ENCODE measurements at places on chromosomes 7 and 10.
A peak's percentile ranks its signal among the peaks of the same experiment; 100 is the strongest.

GRCh38 chr7:136333636-136334035 lies 356.5 kb upstream of the MTPN start:
- no peak for DNase-seq

DNA sequence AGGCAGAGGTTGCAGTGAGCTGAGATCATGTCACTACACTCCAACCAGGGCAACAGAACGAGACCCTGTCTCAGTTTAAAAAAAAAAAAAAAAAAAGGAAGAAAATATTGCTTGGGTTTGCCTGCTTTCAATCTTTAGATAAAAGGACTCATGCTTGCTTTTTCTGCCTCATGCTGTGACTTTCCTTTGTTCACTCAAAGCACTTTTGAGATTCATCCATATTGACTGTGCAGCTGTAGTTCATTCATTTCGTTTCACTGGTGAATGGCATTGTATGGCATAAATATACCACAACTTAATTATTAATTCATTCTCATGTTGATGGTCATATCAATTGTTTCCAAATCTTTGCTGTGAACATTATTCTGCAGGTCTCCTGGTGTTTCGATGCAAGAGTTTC lies 97.6 kb upstream of the NFE2L3 start:
- no peak for DNase-seq

DNA sequence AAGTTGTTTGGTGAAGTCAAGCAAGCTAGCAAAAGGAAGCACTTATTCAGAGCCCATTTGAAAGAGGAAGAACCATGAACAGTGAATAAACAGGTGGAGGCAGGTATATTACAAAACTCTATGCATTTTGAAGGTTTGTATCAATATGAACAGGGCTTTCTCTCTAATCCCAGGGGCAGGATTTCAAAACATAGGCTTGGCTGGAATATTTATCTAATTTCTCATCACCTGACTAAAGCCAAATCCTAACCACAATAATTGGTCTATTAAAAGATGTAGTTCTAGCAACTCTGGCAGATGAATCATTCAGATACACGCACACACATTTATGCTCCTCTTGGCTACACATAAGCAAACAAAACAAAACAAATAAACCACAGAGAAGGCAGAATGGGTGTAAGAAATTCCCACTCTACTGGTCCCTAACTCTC lies 554.4 kb downstream of the INHBA start:
- no peak for DNase-seq

DNA sequence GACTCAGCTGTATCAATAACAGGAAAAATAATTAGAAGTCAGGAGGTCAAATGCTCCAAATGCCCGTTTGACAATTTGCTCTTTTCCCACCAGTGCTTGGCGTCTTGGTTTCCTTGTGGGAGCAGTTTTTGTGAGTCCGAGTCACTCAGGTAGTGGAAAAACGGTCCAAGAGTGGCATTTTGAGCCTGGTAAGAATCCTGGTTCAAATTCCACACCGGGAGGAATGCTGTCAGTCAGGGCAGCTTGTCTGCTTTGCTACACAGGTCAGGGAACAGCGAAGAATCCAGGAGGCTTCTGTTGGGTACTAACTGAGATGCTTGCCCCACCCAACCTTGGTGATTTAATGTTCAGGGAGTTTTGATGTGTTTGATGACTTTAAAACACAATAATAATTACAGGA lies 209.5 kb downstream of the HERPUD2 start:
- no peak for DNase-seq

- DNase-seq: no peak
Measured at GRCh38 chr7:17194656-17195055, 103.8 kb upstream of the AHR start.

DNA sequence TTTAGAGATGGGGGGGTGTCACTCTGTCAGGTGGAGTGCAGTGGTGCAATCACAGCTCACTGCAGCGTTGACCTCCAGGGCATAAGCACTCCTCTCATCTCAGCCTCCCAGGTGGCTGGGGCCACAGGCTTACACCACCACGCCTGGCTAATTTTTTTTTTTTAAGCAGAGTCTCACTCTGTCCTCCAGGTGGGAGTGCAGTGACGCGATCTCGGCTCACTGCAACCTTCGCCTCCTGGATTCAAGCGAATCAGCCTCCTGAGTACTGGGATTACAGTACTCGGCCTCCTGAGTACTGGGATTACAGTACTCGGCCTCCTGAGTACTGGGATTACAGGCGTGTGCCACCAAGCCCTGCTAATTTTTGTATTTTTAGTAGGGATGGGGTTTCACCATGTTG lies 23.6 kb upstream of the PPIA start:
- DNase-seq: peak; percentile 69

GRCh38 chr7:101294832-101295121 lies 26.8 kb downstream of the IFT22 start:
- DNase-seq: no peak

- no peak for DNase-seq
Measured at GRCh38 chr7:79137942-79138341, 315.5 kb downstream of the MAGI2 start.

DNA sequence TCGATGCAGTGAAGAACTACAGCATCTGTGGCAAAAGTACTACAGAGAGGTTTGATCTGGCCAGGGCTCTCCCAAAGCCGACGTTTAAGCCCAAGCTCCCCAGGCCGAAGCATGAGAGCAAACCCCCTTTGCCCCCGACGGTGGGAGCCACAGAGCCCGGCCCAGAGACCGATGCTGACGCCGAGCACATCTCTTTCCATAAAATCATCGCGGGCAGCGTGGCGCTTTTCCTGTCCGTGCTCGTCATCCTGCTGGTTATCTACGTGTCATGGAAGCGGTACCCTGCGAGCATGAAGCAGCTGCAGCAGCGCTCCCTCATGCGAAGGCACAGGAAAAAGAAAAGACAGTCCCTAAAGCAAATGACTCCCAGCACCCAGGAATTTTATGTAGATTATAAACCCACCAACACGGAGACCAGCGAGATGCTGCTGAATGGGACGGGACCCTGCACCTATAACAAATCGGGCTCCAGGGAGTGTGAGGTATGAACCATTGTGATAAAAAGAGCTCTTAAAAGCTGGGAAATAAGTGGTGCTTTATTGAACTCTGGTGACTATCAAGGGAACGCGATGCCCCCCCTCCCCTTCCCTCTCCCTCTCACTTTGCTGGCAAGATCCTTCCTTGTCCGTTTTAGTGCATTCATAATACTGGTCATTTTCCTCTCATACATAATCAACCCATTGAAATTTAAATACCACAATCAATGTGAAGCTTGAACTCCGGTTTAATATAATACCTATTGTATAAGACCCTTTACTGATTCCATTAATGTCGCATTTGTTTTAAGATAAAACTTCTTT lies 2.3 kb downstream of the LRRTM3 start:
- DNase-seq: no peak

GRCh38 chr10:46080886-46081285 lies 34.8 kb upstream of the MSMB start:
- no peak for DNase-seq

DNA sequence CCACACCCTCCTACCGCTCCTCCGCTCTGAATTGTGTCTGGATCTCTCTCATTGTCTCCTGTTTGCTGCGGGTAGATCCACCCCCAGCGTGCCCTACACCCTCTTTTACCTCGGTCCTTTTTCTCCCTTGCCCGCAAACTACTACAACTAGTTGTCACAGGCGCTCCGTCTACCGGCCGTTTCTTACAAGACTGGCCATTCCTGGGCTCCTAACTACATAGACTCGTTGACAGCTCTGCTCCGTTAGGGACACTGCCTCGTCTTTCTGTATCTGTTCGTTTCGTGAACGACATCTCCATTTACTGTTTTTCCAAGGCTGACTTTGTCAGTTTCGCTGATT lies 786 bp downstream of the TAF3 start:
- DNase-seq: peak; percentile 56

DNA sequence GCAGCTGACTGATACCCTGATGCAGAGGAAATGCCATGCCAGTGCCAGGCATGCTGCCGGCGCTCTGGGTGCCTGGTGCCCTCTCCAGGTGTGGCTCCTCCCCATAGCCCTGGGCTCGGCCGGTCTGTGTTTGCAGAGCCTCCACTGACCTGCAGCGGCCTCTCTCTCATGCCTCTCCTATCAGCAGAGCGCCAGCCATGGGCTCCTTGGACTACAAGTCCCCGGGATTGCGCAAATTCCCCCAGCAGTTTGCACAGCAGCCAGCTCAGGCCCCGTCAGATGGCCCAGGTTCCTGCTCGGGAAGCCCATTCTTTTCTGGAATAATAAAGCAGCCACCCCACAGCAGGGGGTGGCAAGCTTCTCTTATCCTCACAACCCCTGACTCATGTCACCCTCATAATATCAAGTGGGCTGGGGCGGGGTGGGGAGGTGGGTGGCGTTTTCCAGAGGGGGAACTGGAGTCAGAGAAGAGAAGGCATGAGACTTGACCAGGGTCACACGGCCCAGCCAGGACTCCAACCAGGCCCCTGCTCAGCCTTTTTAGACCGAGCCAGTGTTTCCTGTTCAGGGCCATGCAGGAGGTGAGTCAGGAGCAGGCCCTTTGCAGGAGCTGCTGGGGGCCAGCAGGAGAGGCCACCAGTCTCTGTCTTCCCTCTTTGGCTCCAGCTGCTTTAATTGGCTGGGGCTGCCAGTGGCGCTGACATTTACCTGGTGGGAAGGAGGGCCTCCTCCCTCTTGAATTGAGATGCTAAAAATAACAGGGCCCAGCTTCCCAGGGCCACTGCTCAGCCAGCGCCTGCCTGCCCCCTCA lies 58.6 kb downstream of the ZMIZ1 start:
- no peak for DNase-seq

GRCh38 chr7:7670490-7670889 lies 29.9 kb downstream of the UMAD1 start:
- no peak for DNase-seq

DNA sequence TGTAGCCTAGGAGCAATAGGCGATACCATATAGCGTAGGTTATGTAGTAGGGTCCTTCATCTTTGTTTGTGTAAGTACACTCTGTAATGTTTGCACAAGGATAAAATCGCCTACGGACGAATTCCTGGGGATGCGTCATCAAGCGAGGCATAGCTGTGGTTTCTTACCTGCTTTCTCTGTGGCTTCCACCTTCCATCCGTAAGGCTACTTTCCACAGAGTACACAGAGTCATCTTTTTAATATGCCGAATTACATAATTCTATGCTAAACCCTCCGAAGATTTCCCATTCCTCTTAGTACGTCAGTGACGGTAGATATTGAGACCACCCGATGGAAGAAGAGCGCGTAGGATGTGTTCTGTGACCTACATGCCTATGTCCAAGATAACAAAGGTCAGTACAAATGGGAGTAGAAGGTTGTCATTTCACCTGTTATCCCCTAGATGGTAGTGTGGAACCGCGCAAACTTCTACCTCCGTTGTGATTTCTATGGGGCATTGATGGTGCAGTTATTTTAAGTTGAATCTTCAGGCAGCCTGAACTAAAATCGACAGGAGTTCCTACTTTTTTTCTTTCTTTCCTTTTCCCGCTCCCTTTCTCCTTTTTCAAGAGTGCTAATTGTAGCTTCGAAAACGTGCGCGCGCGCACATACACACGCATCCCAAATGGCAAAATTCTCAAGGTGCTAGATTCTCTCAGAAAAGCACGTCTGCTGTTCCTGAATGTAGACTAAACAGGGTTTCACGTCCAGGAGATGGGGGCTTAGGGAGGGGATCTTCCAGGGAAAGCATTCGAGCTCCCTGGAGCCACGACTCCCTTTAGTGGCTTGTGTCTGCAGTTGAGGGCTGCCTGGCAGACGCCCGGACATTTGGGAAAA lies 111.7 kb upstream of the MBL2 start:
- peak; percentile 82 for DNase-seq

GRCh38 chr10:119095640-119096039 lies 8.3 kb upstream of the DENND10 start:
- no peak for DNase-seq

DNA sequence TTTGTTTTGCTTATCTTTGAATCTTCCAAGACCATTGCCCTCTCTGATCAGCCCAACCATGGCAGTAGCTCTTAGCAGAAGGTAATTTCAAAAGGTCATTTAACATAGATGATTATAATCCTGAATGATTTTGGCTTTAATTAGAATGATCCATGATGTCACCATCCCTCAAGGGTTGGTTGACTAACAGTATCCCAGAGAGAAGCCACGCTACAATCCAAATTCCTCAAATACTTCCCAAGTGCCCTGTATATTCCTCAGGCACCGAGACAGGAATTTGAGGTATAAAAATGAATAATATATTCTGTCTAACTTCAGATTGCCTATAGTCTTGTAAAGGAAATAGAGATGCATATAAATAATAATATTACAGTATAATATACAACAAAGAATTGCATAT lies 42.1 kb upstream of the TMEM196 start:
- no peak for DNase-seq

DNA sequence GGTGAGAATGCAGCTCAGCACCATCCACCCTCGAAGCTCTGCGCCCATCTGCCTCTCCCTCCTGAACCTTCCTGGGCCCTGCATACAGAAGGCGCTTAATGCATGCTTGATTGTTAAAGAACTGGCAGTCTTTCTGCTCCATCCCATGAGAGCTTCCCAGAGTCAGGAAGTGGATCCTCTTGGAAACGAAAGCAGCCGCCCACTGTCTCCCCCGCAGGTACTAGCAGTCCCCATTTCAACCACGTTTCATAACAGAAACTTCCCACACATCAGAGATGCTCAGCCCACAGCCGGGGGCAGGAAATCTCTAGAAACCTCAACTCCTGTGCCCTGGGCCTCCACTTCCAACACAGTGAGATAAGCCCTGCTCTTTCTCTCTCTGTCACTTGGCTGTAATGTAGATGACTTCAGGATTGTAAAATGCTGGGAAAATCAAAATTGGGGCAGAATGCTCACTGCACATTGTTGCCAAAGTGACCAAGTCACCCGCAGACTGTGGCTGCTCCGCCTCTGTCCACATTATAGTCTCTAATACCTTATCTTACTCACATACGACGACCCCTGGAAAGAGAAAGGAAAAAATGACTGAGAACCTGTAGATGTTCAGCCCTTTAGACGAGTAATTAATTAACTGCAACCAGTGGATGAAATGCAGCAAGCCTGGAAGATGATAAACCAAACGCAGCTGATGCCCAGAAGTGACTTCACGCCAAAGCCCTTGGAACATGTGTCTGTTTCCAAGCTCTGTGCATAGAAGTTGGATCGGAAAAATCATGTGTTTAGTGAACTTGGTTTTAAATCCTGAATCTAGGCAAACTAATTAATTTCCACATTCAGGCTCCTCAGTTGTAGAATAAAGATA lies 28.5 kb downstream of the GSDME start:
- DNase-seq: no peak

Measured in Karpas-422 (cell line).